Globus pallidus (tissue), 1 donor: ENCODE measurements at places on chromosomes 12 and 14.

- peak; percentile 50 for DNase-seq
Observed at GRCh38 chr14:23078692-23079116, 16.2 kb downstream of the ACIN1 start.

GRCh38 chr12:6866920-6867412, 365 bp upstream of the TPI1 start:
- DNase-seq, result no peak

- no peak for DNase-seq
Observed at GRCh38 chr12:104747955-104748354, 210.1 kb downstream of the SLC41A2 start.

- DNase-seq, result no peak
Observed at GRCh38 chr12:30219047-30219446, 435.3 kb upstream of the TMTC1 start.

DNA sequence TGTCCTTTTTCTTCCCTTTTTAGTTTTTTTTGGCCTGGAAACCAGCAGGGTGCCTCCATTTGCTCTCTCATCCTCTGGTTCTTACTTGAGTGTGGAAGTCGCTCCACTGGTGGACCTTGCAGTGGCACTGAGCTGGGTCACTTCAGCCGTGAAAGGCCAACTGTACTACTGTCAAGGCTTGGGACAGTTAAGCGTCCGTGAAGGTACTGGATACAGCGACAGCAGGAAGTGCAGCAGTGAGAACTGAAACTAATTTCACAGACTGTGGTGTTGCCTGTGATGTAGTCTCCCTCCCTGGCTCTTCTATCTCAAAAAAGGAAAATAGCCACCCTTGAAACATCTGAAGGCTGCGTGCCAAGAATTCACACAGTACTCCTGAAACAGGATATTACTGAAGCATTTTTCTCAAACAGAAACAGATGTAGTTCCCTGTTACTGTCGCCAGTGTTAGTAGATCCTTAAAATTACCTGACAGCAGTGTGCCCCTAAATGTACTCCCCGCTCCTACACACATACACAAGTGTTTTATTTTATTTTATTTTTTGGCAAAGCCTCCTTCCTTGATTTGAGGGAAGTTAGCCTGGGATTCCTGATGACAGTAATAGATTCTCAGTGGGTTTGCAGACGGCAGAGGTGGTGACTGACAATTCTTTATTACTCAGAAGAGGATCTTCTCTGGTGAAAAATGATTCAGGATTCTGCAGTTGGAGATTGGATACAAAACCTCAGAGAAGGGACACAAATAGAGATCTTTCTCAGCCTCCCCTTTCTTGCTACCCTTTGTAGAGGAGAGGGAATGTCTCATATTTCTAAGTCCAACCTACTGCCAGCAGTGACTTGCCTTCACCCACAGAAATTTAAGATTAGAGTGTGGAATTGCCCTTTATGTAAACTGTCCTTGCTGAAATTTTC, 4.4 kb downstream of the SUSD6 start:
- peak; percentile 70 for DNase-seq

DNA sequence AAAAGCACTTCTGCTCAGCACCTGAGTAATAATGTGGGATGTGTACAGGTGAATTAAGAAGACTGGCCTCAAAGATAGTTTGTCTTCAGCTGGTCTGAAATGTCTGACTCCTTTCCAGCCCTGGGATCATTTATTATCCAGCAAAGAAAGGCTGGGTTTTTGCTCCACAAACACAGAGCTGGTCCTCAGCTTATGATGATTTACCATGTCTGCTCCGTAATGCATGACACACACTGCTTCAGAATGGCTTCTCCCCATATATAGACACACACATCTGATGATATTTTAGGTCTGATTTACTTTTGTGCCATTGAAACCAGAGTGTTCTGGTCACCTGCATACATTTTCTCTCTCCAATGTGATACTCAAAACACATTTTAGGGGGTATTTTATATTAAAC, 225.0 kb downstream of the SLC25A21 start:
- DNase-seq, result no peak

GRCh38 chr12:131075194-131075593, 121.5 kb downstream of the ADGRD1 start:
- DNase-seq, result no peak

DNA sequence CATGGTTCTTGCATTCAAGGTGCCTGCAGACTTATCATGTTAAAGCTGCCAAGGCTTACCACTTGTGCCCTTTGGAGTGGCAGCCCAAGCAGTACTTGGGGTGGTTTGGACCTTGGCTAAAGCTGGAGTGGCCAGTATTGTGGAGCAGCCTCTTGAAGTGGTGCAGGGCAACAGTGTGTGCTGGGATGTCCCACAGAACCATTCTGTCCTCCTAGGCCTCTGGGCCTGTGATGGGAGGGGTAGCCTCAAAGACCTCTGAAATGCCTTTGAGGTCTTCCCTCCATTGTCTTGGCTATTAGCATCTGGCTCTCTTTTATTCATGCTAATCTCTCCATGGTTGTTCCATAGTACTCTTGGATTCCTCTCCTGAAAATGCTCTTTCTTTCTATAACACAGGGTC, 78.2 kb upstream of the SLC24A4 start:
- DNase-seq, result no peak

DNA sequence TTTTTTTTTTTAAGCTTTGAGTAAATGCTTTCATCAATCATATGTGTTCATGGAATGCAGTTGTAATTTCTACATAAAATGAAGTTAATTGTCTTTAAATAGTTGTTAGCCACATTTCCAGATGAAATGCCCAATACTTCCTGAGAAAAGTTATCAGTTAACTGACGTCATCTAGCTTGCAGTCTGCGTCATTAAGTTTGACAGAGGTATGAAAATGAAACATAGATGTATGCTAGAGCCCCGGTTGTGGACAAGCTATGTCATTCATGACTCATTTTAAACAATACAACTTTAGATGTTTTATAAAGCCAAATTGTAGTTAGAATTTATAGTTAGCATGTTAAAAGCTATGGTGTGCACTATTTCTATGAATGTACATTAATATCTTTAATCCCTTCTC, 90.7 kb downstream of the PLEKHA5 start:
- no peak for DNase-seq

DNA sequence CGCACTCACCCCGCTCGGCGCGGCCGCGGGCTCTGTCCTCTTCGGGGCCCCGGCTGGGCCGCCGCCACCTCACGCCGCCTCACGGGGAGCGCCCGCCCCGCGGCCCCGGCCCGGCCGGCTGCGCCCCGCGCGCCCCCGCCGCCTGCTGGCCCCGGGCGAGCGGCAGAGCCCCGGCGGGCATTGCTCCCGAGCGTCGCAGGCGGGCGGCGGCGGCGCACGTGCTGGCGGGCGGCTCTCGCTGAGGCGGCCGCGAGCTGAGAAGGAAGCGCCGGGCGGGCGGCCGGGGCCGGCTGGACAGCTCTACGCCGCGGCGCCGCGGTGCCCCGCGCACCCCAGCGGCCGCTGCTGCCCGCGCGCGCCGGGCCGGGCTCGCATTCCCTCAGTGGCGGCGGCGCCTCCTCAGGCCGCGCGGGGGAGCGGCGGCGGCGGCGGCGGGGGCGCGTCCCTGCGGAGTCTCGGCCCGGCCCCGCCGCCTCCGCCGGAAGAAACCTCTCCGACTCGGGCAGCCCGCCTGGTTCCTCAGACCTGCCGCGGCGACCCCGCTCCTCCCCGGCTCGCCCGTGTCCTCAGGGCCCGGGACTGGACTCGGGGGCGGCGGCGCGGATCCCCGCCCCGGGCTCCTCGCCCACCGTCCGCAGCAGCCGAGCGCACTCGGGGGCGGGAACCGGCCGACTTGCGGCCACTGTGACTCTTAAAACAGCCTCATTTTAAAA, at the start of gene PITPNM2:
PITPNM2 (minus strand) TSS at position 347 of the 713 bp plus-strand sequence. CDS start 116,500 bp downstream, outside the sequence.
- DNase-seq, result peak; percentile 39

GRCh38 chr12:123096741-123097140, 54.1 kb downstream of the PITPNM2 start:
- no peak for DNase-seq

GRCh38 chr14:61372379-61372778, 51.0 kb downstream of the PRKCH start:
- DNase-seq, result no peak

- no peak for DNase-seq
Observed at GRCh38 chr12:75717902-75718301, 206.5 kb upstream of the KRR1 start.

- no peak for DNase-seq
Observed at GRCh38 chr12:88985631-88986030, 366.7 kb downstream of the DUSP6 start.

DNA sequence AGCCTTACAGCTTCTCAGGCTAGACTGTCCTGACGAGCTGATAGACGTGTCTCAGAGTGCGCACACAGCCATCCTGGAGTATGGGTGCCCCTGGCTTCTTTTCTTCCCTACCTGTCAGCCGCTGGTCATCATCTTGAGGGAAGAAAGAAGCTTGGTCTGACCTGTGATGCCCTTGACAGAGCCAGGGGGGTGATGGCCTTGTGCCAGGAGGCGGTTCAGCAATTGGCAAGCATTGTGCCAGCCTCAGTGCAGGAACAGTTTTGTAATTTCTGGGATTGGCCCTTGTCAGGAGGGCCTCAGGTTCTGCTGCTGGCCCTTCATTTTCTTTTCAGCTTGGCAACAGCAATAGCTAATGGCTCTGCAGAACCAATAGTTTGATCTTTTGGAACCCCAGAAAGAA, 80.1 kb downstream of the ADCK1 start:
- no peak for DNase-seq

DNA sequence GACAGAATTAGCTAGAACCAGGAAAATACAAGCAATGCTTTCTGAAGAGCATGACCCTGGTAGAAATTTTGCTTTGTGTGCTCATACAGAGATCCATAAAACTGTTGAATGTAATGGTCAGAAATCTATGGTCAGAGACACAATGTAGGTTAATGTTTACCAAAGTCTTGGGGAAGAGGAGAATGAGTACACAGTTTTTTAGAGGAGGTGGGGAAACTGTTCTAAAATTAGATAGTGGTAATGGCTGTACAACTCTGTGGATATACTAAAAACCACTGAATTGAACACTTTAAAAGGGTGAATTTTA, 109.5 kb upstream of the ARHGAP5 start:
- DNase-seq, result no peak

- DNase-seq, result no peak
Observed at GRCh38 chr14:61747342-61747741, 14.9 kb upstream of the SNAPC1 start.

DNA sequence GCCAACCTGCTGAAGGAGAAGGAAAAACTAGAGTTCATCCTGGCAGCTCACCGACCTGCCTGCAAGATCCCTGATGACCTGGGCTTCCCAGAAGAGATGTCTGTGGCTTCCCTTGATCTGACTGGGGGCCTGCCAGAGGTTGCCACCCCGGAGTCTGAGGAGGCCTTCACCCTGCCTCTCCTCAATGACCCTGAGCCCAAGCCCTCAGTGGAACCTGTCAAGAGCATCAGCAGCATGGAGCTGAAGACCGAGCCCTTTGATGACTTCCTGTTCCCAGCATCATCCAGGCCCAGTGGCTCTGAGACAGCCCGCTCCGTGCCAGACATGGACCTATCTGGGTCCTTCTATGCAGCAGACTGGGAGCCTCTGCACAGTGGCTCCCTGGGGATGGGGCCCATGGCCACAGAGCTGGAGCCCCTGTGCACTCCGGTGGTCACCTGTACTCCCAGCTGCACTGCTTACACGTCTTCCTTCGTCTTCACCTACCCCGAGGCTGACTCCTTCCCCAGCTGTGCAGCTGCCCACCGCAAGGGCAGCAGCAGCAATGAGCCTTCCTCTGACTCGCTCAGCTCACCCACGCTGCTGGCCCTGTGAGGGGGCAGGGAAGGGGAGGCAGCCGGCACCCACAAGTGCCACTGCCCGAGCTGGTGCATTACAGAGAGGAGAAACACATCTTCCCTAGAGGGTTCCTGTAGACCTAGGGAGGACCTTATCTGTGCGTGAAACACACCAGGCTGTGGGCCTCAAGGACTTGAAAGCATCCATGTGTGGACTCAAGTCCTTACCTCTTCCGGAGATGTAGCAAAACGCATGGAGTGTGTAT, 2.4 kb downstream of the FOS start:
- DNase-seq, result peak; percentile 67

DNA sequence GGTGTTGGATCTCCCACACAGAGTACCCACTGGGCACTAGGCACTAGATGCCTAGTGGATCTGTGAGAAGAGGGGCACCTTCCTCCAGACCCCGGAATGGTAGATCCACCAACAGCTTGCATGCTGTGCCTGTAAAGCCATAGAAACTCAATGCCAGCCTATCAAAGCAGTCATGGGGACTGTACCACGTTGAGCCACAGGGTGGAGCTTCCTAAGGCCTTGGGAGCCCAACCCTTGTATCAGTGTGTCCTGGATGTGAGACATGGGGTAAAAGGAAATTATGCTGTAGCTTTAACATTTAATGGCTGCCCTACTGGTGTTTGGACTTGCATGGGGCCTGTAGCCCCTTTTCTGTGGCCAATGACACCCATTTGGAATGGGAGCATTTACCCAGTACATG, 1024.9 kb downstream of the TMEM121 start:
- DNase-seq, result no peak

DNA sequence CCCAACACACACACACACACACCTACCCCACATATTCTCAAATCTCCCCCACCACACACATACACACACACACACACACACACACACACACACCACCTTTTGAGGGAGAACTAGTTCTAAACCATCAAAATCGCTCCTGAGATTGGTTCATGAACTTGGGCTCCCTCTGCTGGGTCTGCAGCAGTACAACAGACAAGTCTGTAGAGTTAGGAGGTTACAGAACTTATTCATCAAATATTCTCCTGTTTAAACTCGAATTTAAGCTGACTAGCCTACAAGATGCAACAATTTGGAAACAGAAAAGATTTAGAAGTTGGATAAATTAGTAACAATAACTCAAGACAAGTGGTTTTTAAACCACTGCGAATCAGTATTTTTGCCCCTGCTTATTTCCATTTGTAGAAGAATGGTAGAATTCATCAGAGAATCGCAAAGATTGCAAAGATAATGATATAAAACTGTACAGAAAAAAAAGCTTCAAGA, 136.4 kb upstream of the USP15 start:
- peak; percentile 15 for DNase-seq

GRCh38 chr12:48694038-48694437, 12.0 kb upstream of the KANSL2 start:
- DNase-seq, result no peak

- DNase-seq, result peak; percentile 47
Observed at GRCh38 chr14:22973217-22974032, 8.9 kb downstream of the AJUBA start.
